ENCODE measurements at places on chromosomes 11 and 22.

DNA sequence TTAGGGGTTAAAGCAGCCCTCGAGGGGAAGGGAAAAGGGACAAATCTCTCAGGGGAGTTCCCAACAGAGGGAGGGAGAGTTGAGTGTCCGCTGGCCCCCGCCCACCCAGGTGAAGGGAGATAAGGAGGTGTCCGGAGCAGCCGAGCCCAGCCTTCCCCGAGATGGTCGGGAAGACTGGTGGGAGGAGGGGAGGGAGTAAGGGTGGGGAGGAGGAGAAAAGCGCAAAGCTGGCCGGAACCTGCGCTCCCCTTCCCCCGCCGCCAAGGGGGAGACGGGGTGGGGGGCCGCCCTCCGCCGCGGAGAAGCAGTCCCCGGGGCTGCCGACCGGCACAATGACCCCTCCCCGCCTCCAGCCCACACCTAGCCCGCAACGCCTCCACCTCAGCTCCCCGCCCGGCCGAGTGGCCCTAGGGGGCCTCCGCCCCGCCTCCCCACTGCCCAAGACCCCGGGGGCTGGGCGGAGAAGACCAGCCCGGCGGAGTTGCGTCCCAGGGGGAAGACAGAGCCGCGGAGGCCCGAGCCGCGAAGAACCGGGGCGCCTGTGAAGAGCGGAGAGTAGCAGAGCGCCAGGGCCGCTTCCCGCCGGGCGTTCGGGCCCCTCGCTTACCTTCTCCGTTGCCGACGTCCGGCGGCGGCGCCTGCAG is 479 bp downstream of the RSF1 start:
- DNase-seq = no peak

DNA sequence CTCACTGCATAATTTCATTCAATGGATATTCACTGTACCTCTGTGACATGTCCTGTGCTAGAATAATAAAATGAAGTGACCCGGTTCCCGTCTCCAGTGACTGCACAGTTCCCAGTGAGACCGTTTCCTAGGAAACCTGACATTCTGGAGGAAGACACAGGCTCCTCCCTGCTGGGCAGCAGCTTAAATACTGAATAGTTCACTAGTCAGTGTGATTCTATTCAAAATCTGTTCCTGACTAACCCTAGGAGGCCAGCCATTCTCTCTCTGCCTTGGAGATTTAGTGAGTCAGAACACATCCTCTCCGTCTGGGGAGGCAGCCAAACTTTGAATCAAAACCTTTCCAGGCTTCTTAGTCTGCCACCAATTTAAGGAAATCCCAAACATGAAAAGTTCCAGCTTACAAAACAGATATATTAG is 11.3 kb downstream of the TRIM66 start:
- no peak for DNase-seq

DNA sequence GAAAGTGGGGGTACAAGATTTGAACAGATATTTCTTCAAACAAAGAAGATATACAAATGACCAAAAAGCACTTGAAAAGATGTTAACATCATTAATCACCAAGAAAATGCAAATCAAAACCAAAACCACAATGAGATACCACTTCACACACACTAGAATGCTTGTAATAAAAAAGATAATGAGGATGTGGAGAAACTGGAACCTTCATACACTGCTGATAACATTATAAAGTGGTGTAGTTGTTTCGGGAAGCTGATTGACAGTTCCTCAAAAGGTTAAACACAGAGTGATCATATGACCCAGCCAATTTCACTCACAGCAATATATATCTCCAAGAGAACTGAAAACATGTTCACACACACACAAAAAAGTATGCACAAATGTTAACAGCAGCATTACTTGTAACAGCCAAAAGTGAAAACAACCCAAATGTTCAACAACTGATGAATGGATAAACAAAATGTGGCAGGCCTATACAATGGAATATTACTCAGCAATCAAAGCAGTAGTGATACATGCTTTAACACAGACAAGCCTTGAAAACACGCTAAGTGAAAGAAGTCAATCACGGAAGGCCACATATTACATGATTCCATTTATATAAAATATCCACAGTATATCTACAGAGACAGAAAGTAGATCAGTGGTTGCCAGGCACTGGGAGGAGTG is 15.1 kb downstream of the PITPNB start:
- DNase-seq = no peak

GRCh38 chr11:32940865-32941264 is 48.3 kb downstream of the QSER1 start:
- DNase-seq = no peak

DNA sequence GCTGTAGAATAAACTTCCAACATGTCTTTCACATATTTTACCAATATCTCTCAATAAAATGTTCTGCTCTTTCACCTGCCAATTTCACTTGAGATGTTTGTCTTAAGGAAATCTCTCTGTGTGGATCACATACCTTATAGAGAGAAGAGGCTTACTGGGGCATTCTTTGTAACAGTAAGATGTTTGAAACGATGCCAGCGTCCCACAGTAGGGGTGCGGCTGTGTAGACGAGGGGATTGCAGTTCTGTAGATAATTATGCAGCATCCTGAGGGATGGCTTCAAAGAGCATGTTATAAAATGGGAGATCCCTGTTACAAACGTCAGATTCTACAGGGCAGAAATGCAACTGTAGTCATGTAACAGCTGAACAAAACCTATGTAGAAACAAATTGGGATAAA is 200.0 kb downstream of the TBC1D22A start:
- DNase-seq = no peak

GRCh38 chr22:46891382-46891951 is 129.0 kb downstream of the TBC1D22A start:
- DNase-seq = no peak

DNA sequence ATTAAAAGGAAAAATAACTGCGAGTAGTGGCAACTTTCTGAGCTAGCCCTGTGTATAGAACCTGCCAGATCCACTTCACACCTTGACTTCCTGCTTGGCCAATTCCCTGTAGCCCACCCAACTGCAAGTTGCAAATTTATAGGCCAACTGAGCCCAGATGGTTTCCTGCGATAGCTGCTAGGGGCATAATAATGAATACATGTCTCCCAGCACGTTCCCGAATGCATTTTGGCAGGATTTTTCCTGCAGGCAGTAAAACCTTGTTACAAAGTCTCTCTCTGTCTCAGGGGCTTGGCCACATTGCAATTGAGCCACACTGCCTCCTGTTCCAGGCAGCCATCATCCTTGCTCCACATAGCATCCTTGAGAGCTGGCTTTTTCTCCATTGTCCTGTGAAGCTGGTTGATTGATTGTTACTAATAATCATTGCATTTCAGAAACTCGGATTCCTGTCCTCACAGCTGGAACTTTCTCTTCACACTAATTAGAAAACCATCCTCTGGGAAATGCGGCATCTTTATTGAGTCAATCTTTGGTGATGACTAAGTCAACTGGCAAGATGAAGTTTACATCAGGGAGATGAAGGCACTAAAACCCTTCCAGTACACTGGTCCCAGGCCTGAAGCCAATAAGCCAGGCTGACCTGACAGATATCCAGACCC is 18.6 kb upstream of the LMO2 start:
- no peak for DNase-seq

Data from cortex of kidney (tissue), 1 donor.